Fibroblast of the aortic adventitia (primary cell): ENCODE measurements at places on chromosomes 7 and 10.
A peak's percentile ranks its signal among the peaks of the same experiment; 100 is the strongest.

- DNase-seq: no peak
These were observed 293.5 kb downstream of the GPAM start for GRCh38 chr10:111890046-111890445.

DNA sequence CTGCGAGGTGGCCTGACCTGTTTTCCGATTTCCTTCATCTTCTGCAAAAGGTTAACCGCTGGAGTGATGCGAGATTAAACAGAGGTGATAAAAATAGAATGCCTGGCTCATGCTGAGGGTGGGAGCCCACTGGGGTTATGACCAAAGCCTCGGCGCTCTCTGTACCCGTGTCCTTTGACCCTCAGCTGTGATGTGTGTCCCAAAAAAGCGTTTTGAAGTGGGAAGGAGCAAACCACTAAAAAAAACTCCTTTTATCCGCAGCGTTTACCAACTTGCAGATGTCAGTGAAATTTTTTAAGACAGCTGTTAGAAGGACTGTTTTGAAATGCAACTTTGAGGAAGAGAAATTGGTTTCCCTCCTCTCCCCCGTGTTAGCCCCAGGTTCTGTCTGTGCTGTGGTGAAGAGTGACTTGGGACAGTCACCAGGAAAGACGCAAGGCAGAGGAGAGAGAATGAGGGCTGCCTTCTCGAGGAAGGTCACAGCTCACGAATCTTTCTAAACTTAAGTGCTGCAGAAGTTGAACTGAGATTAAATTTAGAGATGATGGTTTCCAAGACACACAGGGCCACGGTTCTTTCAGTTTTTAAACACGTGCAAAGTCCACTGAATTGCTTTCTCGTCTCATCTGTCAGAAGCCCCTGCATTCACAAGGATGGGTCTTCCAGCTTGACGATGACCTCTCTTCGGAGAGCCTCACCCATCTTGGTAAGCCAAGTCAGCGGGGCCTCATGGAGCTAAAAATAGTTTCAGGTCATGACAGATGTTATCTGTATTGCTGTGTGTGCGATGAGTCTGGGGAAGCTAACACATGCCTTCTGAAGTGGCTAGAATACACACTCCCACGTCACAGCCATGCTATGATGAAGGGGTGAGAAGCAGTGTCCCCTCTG, 27.6 kb downstream of the AMZ1 start:
- DNase-seq: no peak

- DNase-seq: no peak
These were observed 1127.7 kb downstream of the REEP3 start for GRCh38 chr10:64648915-64649314.

- DNase-seq: no peak
These were observed 8.8 kb downstream of the AASS start for GRCh38 chr7:122135275-122135674.

GRCh38 chr10:92290837-92291615, at the start of the genes CPEB3 and MARCHF5:
CPEB3 (minus strand) TSS chr10:92291078; CDS start chr10:92240350, 50,728 bp downstream.
MARCHF5 (plus strand) TSS chr10:92291167; CDS start chr10:92291495, 328 bp downstream.
- peak; percentile 94 for DNase-seq

- no peak for DNase-seq
These were observed 5.9 kb downstream of the TNKS2 start for GRCh38 chr10:91804126-91804510.

GRCh38 chr10:37053476-37053875, 71.9 kb upstream of the ANKRD30A start:
- DNase-seq: no peak

DNA sequence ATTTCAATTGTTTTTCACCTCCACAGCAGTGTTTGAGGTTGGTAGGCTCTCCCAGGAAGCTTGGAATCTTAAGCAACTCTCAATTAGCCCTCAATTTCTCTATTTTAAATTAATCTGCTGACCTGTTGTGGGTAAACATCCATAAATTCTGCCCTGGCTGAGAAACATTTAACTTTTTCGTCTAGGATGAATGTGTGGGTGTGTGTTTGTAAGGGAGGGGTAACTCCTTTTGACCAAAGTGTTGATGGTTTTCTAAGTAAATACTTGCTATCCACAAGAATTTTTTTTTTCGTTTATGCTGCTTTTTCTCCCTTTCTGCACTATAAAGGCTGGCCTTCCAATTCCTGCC, 973 bp downstream of the PPP3CB start:
- DNase-seq: peak; percentile 34

DNA sequence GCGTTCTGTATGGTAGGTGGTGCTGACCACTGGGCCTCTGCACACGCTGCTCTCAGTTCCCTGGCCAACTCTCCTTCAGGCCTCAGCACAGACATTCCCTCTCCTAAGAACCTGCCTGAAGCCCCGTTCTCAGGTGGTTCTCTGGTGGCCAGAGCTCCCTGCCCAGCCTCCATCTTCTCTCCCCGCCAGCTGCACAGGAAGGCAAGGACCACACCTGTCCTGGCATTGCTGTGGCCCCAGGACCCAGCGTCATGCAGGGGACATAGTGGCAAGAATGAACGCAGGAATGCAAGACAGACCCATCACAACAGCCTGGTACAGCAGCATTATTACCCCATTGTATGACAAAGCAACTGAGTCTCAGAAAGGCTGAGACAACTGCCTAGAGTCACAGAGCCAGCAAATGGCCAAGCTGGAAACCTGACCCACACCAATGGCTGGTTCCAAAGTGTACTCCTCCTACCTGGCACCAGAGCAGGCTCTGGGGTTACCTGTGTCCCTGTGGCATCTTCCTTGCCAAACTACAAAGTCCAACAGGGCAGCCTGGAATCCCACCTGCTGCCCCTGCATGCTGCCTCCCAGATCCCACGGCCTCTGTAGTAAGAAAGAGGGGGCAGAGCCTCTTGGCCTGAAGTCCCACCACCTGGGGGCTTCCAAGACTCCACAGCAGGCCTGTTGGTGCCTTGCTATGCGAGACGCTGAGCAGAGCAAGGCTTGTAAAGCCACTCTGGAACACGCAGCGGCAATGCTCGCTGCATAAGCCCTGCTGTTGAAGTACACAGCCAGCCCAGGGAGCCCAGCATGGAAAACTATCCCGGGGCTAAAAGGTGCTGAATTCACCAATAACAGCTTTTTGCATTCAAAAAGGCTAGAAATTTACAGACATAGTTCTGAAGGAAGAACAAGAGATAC, 73.3 kb downstream of the CHST15 start:
- DNase-seq: no peak

DNA sequence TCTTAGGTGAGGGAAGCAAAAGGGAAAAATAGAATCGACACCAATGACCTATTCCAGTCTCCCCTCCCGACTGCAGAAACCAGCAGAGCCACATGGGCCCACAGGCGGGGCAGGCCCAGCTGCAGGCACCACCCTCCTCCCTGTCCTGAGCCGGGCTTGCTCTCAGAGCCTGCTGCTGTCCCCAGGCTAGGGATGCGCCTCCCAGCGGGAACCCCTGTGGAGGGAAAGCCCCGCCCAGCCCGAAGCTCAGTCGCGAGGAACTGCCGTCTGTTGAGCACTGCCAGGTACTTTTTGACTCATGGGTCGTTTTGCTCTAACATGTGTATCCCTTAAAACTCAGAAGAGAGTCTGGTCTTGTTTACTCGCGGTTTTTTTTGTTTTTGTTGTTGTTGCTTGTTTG, 124.5 kb upstream of the RET start:
- no peak for DNase-seq

DNA sequence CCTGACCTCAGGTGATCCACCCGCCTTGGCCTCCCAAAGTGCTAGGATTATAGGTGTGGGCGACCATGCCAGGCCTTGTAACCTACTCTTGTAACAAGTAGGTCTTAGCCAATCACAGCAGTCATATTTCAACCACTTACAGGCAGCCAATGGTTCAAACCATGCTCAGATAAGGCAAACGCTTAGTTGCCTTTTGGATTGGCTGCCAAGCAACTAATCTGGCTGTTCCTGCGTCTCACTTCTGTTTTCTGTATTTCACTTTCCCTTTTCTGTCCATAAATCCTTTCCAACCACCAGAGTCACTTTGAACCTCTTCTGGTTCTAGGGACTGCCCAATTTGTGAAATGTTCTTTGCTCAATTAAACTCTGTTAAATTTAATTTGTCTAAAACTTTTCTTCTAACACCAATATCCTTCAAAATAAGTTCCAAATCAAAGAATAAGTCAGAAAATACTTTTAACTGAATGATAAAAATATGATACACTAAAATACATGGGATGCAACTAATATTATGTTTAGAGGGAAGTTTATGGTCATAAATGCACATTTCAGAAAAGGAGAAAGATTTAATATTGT, 19.1 kb upstream of the PRF1 start:
- peak; percentile 6 for DNase-seq

DNA sequence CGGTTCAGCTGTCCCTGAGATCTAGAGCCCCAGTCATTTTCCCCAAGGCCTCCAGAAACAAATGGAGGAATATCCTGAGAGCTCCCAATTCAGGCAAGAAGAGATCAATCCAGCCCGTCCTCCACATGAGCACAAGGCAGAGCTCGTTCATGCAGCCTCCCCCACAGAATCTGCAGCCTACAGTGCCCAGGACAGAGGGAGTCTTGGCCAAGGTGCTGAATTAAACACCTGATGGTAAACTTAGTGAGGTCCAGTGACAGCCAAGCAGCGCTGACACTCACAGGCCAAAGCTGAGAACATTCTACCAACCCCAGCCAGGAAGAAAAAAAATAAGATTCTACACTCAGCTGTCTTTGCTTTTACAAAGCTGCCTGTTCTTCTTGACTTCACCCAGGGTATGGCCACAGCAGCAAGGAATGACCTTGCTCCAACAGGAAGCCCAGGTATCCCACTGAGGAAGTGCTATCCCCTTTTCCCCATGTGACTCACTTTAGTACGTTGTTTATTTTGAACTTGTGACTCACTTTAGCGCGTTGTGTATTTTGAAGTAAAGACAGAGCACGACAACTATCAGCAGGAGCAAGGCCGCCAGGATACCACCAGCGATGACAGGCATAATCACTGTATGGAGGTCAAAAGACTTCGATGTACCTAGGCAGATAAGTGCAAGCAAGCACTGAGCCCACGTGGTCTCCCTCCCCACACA, 4.4 kb upstream of the CUZD1 start:
- DNase-seq: no peak

GRCh38 chr7:44152971-44153947, 12.1 kb upstream of the MYL7 start:
- no peak for DNase-seq

DNA sequence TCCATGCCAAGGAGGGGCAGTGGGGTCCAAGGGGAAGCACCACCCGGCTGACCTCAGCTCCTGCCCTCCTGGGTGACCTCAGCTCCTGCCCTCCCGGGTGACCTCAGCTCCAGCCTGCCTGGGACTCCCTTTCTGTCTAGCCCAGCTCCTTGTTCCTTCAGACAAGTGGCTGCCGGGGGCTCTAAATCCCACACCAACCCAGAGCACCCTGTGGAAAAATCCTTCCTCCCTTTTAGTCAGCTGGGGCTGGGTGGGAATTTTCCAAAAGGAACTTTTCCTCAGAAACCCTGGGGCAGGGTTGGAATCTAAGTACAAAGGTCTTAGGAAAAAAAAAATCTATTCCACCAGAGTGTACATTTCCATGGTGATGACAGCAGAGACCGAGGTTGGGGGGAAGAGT, 36.3 kb downstream of the AKR1B1 start:
- no peak for DNase-seq

DNA sequence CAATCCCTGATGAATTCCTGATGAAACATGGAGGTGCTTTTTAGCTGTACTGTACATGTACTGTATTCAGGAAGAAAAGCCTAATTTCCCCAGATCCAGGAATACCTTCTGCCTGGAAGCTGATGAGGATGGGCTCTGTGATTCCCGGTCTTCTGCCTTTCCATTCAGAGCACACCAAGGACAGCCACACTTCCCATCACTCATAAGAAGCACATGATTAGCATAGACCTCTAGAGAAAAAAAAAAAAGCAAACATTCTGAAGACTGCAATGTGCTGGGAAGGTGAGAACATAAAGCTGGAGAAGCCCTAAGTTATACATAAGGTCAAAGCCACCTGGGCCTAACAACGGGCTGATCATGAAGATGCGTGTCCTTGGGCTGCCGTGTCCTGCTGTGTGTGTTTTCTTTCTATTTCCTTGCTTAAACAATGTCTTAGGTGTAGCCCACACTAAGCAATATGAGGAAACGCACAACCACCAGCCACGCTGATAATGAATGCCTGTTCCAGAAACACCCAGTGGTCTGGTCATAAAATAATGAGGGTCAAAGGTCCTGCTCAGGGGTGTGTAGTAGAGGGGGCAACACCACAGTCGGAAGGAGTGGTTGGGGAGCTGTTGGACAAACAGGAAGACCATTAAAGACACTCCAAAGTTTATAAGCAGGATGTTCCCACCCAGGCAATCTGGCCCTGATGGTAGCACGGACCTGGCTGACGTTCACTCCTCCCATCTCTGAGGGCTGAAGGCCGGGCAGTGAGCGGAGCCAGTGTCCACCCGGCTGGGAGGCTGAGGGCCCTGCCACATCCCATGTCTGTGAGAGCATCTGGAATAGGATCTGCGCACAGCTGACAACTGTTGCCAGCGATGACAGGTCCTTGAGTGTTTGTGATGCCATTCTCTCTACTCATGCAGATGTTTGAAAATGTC, 7.9 kb downstream of the PKD1L1 start:
- DNase-seq: peak; percentile 37

DNA sequence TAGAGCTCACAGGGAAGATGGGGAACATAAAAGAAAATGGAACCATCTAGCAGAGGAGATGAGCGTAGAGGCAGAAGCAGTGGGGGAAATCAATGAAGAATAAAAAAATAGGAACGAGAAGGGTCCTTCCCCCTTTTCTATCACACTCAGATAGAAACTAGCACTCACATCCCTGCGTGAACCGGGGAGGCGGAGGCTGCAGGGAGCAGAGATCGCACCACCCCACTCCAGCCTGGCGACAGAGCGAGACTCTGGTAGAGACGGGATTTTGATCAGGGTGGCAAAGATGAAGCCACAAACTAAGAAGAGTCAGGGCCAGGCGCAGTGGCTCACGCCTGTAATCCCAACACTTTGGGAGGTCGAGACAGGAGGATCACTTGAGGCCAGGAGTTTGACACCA, 64.7 kb upstream of the ECHDC3 start:
- no peak for DNase-seq
